ENCODE measurements at places on chromosomes 2 and 18.

DNA sequence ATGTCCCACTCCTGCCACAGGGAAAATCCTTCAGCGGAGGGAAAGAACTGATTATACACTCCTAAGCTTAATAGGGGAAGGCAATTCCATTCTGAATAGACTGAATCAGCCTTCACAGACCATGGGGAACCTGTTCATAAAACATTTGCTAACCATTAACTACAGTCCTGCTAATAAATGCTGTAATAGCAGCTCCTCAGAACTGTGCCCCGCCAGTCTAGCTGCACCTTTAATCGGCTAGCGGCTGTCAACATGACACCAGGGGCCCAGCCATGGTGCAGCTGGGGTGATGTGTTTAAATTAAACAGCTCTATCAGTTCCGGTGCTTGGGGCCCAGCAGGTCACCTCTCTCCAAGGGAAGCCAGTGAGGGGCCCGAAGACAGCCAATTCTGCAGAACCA lies 77.8 kb downstream of the GALNT14 start:
- DNase-seq, result no peak

DNA sequence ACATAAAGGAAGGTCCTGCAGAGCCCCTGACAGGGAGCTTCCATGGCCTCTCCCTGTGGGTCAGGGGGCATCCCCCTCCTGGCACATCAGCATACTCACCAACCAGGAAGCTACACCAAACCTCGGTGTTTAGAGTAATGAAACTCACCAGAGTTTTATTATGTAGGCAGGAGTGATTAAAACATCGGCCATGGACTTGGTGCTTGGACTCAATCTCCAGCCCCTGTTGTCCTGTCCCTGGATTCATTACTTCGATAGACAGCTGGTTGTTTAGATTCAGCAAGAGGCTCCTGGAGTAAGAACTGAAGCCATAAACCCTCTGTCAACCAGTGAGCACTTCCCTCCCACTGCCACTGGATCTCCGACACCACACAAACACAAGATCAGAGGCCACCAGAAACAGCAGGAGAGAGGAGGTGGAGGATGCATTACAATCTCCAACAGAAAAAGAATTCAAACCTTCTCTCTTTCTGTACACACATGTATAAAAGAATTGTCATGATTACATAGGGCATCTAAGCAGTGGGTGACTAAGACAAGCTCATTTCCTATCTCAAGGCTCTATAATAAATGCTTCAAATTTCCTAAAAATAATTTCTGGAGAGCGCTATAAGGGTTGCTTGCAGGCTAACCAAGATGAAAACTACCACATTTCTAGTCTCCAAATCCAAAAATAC lies 27.2 kb downstream of the TBC1D8 start:
- DNase-seq, result no peak

- no peak for DNase-seq
These were observed 841.8 kb downstream of the SLC4A3 start for GRCh38 chr2:220469201-220469600.

DNA sequence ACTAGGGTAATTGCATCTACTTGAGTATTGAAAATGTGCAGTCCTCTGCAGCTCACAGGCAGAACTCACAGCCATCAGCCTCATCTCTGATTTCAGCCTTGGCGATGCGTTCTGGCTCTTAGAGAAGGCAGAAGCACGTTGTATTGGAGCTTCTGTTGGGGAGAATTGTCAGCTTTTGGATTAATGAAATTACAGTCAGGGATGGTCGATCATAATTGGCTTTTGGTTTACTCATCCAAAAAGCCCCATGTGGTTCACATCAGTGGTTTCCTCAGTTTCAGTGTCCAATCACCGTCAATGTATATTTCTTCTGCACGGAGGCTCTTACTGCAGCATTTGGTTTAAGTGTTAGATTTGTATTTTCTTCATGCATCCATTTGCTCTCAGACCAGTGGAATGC lies 218.5 kb upstream of the SOX11 start:
- DNase-seq, result no peak

GRCh38 chr2:58466804-58467203 lies 225.7 kb upstream of the FANCL start:
- no peak for DNase-seq

DNA sequence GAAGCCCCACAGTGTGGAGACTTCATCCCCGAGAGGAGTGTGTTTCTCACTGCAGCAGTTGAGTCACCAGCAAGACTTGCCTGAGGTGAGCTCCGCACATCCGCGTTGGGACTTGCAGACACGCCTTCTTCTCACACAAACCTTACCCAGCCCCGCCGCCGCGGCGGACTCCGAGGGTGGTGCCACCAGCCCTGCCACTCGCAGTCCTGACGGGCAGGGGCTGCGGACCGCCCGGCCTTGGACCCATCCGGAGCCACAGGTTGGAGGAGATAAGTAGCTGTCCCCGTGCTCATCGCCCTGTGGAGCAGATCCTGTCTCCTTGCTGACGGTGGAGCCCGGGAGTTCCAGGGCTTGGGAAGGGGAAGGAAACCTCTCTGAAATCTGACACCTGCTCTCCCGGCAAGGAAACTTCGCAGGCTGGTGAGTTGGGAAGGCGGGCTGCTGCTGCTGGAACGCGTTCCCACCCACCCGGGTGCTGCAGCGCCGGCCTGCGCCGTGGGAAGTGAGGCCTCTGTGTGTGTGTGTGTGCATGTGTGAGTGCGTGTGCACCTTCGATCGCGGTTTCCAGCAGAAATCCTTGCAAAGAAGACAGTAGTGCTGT lies at the start of gene RAB27B:
Gene RAB27B, plus strand, starts transcription at position 197 of the 601 bp plus-strand sequence. CDS start 49,109 bp downstream, outside the sequence.
- DNase-seq, result peak; percentile 65

- DNase-seq, result no peak
These were observed 443.9 kb downstream of the PID1 start for GRCh38 chr2:228827056-228827700.

DNA sequence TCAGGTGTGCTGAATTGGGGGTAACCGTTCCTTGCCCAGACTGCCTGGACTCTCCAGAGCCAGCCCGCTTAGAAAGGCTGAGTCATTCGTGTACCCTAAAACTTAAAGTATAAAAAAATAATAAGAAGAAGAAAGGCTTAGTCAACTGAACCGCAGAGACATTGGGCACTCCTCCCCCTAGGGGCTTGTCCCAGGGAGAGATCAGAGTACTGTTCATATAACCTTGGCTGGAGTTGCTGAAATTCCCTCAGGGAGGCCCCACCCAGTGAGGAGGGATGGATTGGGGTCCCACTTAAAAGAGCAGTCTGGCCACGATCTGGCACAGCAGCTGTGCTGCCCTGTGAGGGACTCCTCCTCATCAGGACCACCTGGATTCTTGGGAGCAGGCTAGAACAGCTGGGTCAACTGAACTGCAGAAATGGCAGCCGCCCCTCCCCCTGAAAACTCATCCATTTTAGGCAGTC lies 37.2 kb downstream of the ANKRD12 start:
- no peak for DNase-seq

Measured in CD4-positive, alpha-beta T cell treated with Interleukin-15 for 1 hour (primary cell).